ENCODE measurements at places on chromosomes 7 and 10.

DNA sequence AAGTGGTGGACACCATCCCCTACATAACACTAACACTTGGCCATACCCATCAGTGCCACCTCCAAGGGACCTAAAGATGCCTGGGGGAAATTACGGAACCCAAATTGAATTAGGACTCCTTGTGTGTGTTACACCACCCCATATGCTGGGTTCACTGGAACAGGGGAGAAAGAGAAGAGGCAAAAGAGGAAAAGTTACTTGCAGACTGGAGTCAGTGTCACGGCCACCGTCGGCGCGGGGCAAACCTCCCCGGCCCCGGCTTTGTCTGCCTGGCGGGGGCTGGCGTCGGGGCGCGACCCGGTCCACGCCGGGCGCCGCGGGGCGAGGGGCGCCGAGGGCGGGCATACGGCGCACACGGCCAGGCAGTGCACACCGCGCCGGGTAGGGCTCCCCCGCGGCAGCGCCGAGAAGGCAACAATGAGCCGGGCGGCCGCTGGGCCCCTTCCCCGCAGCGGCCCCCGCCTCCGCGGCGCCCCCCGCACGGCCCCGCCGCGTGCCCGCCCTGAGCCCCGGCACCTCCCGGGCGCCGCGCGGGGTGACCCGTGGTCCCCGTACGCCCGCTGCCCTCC, 171.1 kb downstream of the FAM107B start:
- DNase-seq = no peak

- no peak for DNase-seq
Observed at GRCh38 chr10:10985361-10985760, 32.3 kb upstream of the CELF2 start.

- no peak for DNase-seq
Observed at GRCh38 chr7:102444961-102445673, 11.7 kb downstream of the ORAI2 start.

DNA sequence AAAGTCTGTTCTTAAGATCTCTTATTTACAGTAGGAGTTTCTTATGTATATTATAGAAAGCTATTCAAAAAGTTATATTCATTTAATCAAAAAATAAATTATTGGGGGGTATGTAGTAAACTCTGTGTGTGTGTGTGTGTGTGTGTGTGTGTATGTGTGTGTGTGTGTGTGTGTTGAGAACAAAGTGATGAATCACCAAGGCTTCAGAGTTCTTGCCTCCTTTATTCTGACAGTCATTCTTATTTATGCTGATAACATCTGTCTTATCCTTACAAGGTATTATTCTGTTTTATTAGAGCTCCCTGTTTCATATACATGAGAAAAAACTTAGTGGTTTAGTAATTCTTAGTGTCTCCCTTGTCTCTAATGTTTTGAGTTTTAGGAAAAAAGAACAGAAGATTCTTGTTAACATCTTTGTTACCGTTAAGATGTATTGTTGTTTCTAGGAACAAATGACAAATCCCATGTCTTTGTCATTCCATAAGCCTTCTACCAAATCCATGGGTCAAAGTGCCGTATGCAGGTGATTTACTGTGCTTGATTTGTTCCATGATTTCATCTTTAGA, 424.0 kb downstream of the EXOC4 start:
- no peak for DNase-seq

DNA sequence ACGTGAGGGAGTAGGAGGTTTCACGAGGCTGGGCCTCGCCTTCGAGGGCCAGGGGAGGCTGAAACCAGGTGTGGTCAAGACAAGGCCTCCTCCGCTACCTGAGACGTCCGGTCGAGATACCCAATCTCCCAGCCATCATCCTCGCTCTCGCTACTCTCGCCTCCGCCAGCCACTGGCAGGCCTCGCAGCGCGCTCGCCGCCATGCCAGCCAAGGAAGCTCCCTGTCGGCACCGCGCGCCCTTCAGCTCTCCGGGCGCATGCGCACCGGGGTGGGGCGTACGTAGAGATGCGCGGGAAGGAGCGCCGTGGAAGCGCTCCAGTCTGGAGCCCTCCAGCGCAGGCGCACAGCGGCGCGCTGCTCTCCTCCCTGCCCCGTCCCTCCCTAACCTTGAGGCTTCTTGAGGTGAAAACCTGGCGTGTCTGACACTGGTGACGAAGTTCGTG, at the start of gene ASZ1:
Gene ASZ1, minus strand, starts transcription at position 236 of the 444 bp plus-strand sequence. Its CDS starts 33 bp downstream, at position 203.
- no peak for DNase-seq
